Heart left ventricle (tissue), 16 donors: ENCODE measurements at places on chromosomes 13 and 19. TPM values are rescaled to one million over a fixed set of nuclear protein-coding genes. Genes with fewer than 3 reads are reported as not detected.

Gene SRRM5
- 0.80 TPM for polyA plus RNA-seq

GRCh38 chr19:33487901-33488800 is 33.4 kb downstream of the PEPD start:
- DNase-seq: no peak

GRCh38 chr19:5054551-5055456 is 85.9 kb downstream of the KDM4B start:
- peak; percentile 73 for DNase-seq

DNA sequence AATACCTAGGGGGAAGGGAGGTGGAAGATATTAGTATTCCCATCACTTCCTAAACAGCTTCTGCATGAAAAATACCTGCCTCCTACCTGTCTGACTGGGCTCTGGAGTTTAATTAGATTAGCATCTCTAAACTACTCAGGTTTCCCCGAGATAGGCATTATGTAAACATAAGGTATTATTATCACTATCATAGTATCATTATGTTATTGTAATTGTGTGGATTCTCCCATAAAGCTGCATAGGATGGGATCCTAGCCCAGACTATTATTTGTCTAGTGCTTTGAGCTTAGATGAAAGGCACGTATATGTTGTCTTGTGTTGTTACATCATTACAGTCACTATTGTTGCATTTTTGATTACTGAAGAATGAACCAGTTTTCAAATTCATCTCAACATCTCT is 115.2 kb upstream of the SOX21 start:
- no peak for DNase-seq

Gene GAPDHS
- polyA plus RNA-seq: not detected
